Transverse colon (tissue), 4 donors: ENCODE measurements at places on chromosomes 5 and 9. TPM values are rescaled to one million over a fixed set of nuclear protein-coding genes. Genes with fewer than 3 reads are reported as not detected.
A peak's percentile ranks its signal among the peaks of the same experiment; 100 is the strongest.

GRCh38 chr5:106757672-106758071 is 913.1 kb downstream of the EFNA5 start:
- DNase-seq: no peak

- peak; percentile 52 for DNase-seq
Measured at GRCh38 chr9:109497226-109498153, 617 bp downstream of the PTPN3 start.

GRCh38 chr9:5557606-5558587 is 47.6 kb downstream of the PDCD1LG2 start:
- DNase-seq: peak; percentile 11

- no peak for DNase-seq
Measured at GRCh38 chr9:100228352-100228869, 124.3 kb downstream of the TEX10 start.

The GPRIN1 gene
- 2.1 TPM for total RNA-seq

- DNase-seq: peak; percentile 90
Measured at GRCh38 chr5:139648205-139649081, at the start of gene CXXC5. CXXC5 (plus strand) TSS chr5:139648349; CDS start chr5:139680524, 32,175 bp downstream.

The BTNL8 gene
- 19.7 TPM for total RNA-seq

DNA sequence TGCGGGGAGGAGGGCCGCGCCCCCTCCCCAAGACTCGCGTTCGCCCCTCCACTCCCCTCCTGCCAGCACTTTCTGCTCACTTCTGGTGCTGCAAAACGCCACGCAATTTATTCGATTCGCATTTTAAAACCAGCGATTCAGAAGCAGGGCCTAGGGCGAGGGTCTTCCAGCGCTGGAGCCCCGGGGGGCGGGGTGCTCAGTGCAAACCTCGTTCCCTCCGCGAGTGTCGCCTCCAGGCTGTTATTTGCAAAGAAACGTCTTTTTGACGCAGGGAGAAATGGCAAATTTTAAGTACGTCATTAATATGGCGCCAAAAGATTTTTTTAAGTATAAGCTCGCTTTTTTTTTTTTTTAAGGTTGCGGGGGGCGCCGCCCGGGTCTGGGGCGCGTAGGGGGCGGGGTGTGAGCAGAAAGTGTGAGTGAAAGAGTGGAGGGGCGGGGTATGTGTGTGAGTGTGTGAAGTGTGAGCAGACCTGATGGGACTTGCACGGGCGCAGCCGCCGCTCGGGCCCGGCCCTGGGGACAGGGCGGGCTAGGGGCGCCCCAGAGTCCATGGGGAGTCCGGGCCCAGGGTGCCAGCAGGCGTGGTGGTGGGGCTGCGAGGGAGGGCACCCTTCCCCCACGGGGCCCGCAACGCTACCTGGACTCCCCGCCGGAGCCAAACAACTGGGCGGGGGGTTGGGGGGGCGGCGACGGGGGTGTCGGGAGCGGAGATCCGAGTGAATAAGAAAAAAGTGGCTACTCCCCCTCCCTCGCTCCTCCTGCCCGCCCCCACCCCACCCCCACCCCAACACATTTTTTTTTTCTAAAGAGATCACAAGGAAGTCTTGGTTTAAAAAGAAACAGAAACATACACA is at the start of gene JADE2:
TSS of gene JADE2 (plus strand) at position 845 of the 857 bp plus-strand sequence. CDS start 10,188 bp downstream, outside the sequence.
- DNase-seq: peak; percentile 80

DNA sequence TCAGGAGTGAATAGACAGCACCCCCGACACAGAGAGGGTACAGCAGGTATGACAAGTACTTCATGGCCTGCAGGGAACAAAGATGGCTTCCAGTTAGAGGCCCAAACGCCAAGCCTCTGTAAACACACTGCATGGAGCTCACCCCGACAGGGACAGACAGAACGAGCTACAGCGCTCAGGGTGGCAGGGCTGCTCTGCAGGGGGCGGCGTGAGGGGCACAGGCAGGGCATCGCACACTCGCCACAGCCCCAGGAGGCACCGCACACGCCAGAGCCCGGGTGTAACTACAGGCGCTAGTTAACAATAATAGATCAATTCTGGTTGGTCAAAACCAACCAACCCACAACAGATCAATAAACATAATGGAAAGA is 21.1 kb downstream of the CLPTM1L start:
- no peak for DNase-seq

- peak; percentile 29 for DNase-seq
Measured at GRCh38 chr5:38922199-38922598, 76.4 kb downstream of the OSMR start.

The STPG3 gene
- not detected for total RNA-seq
